Fibroblast of lung (primary cell): ENCODE measurements at places on chromosomes 6 and 20. TPM values are rescaled to one million over a fixed set of nuclear protein-coding genes. Genes with fewer than 3 reads are reported as not detected.

Gene CST5
- total RNA-seq = not detected in 2 replicates

Gene PPIL6
- 5.0 and 8.5 TPM in 2 replicates for total RNA-seq

Gene CGAS
- total RNA-seq = 5.0 and 5.9 TPM in 2 replicates

Gene TOMM34
- 10.5 and 15.5 TPM in 2 replicates for total RNA-seq

Gene LAMA4
- total RNA-seq = 494 and 636 TPM in 2 replicates

Gene ASIP
- total RNA-seq = not detected in 2 replicates

Gene ATG5
- total RNA-seq = 63.4 and 64.7 TPM in 2 replicates

Gene CRISP3
- not detected in 2 replicates for total RNA-seq

Gene TNFRSF6B
- total RNA-seq = 6.7 and 35.2 TPM in 2 replicates

Gene NT5E
- total RNA-seq = 111 and 257 TPM in 2 replicates

Gene GPSM3
- total RNA-seq = 1.3 and 2.3 TPM in 2 replicates

Gene EYS
- total RNA-seq = under 0.01 TPM in 1 of 2 replicates, not detected in the other

Gene ZNF334
- 5.1 and 7.9 TPM in 2 replicates for total RNA-seq

Gene PTPRT
- not detected in 2 replicates for total RNA-seq

Gene KHDC1L
- total RNA-seq = not detected in 2 replicates

Gene PTK6
- total RNA-seq = under 0.01 and 0.17 TPM in 2 replicates

Gene SRF
- 16.0 and 16.9 TPM in 2 replicates for total RNA-seq

Gene FOXQ1
- total RNA-seq = 2.0 and 2.1 TPM in 2 replicates

Gene CASS4
- 14.9 and 17.7 TPM in 2 replicates for total RNA-seq

Gene ELOVL4
- 4.6 and 6.4 TPM in 2 replicates for total RNA-seq

Gene XKR7
- not detected in 2 replicates for total RNA-seq

Gene LY6G5C
- 0.51 and 0.83 TPM in 2 replicates for total RNA-seq

Gene HTR1E
- not detected in 2 replicates for total RNA-seq

Gene PSORS1C2
- not detected in 2 replicates for total RNA-seq

Gene RGS17
- total RNA-seq = 5.9 and 10.2 TPM in 2 replicates

Gene CFB
- 62.9 and 87.1 TPM in 2 replicates for total RNA-seq

Gene C4B
- total RNA-seq = 19.0 and 43.9 TPM in 2 replicates

Gene SLC17A2
- under 0.01 TPM in 1 of 2 replicates, not detected in the other for total RNA-seq

Gene TNNC2
- 1.3 and 1.8 TPM in 2 replicates for total RNA-seq

Gene CITED2
- total RNA-seq = 94.8 and 139 TPM in 2 replicates

Gene SLC22A1
- total RNA-seq = 0.26 and 0.50 TPM in 2 replicates

Gene UNC5CL
- 0.17 and 0.26 TPM in 2 replicates for total RNA-seq

Gene VIP
- not detected in 2 replicates for total RNA-seq

Gene PPP1R3G
- 2.1 and 3.3 TPM in 2 replicates for total RNA-seq

Gene ADGRF4
- total RNA-seq = under 0.01 TPM in 1 of 2 replicates, not detected in the other

Gene SYCP2
- 0.51 and 1.2 TPM in 2 replicates for total RNA-seq
